COR-L47 (cell line): ENCODE measurements at places on chromosomes 7 and 10.

DNA sequence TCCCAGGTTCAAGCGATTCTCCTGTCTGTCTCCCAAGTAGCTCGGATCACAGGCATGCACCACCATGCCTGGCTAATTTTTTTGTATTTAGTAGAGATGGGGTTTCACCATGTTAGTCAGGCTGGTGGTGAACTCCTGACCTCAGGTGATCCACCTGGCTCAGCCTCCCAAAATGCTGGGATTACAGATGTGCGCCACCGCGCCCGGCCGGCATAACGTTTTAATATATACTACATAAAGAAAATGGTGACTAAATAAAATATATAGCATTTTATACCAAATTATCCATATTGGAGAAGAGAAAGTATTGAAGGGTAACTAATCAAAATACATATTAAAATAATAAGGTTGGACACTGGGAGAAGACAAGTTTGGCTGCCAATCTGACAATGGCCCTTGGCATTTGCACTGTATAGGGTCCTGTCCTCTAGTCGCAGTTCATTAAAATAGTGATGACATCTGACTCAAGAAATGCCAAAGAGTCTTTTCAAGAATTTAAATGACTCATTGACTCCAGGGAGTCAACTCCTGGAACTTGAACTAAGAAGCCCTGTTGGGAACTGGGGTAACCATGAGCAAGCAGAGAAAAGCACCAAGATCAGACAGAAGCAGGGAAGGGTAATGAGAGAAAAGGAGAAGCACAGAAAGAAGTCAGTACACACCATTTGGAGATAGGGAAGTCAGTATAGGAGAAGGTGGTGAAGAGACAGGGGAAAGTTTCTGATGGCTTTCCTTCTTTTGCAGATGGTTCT, 91.1 kb downstream of the CH25H start:
- no peak for DNase-seq

GRCh38 chr10:123446449-123447156, 219.6 kb upstream of the GPR26 start:
- no peak for DNase-seq

- no peak for DNase-seq
These were observed 422.8 kb downstream of the GLRX3 start for GRCh38 chr10:130558746-130559546.

GRCh38 chr7:98200364-98200763, 10.9 kb upstream of the BHLHA15 start:
- DNase-seq = no peak

- peak; percentile 54 for DNase-seq
These were observed 59.6 kb downstream of the RUNDC3B start for GRCh38 chr7:87687653-87688254.

DNA sequence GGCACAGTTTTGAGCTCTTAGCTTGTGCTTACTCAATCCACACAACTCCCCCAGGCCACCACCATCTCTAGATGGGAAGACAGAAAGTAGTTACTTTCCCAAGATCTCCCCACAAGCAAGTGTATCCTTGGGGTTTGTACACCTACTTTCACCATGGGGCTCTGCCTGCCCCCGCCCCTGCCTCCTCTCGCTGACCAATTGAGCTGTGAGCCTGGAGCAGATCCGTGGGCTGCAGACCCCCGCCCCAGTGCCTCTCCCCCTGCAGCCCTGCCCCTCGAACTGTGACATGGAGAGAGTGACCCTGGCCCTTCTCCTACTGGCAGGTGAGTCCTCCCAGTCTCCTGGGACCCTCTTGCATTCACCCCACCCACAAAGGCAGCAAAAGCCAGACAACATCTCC, 2.0 kb downstream of the FXYD4 start:
- DNase-seq = no peak

DNA sequence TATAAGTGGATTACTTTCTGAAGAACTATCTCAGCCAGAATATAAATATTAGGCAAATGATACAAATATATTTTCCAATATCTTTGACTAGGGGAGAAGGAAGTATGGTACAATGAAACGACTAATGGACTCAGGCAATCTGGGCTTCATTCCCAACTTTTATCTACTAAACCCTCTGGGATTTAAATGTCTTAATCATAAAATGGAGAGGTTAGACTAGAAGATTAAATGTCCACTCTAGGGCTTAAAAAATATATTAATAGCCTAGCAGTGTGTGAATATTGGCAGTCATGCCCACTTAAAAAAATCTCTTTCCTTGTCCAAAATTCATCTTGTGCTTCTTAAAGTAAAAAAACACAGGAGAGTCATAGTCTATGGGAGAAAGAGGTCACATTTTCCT, 98.3 kb downstream of the CTTNBP2 start:
- no peak for DNase-seq

- DNase-seq = no peak
These were observed 84.1 kb downstream of the CCSER2 start for GRCh38 chr10:84412482-84412881.

- no peak for DNase-seq
These were observed 128.0 kb upstream of the MTPN start for GRCh38 chr7:136105191-136105590.

DNA sequence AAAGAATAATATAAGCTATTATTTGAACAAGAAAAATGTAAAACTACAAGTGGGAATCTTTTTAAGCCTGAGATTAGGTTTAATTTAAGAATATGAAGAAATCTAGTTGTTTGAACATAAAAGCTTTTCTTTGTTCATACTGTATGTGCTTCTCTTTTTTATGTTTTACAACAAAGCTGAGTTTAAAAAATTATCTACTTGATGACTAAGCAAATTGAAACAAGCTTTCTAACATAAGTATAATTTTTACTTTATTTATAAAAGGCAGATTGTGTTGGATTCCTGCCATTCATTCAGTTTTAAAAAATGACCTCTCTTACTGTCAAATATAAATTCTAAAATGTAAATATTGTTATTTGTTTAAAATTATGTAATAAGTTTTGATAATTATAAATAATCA, 958.2 kb downstream of the DNAJB9 start:
- DNase-seq = no peak

DNA sequence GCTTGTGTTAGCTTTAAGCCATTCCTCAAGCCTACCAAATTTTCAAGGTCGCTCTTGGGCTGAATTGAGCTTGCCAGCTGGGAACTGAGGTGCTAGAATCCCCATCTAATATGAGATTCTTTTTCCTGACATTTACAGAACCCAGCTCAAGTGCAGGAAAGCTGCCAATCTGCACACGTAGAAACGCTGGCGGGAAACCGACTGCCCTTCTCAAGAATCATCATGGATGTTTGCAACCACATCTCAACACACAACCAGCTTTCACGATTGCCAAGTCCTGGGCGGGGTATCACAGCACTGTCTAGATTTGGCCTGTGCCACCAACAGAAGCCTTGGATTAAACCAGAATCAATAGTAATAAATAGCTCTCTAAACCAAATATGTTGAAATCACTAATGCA, 203.7 kb downstream of the DIP2C start:
- DNase-seq = no peak

GRCh38 chr10:125843603-125844329, 20.4 kb downstream of the BCCIP start:
- no peak for DNase-seq

GRCh38 chr7:38548605-38549004, 82.6 kb downstream of the AMPH start:
- no peak for DNase-seq

- no peak for DNase-seq
These were observed 36.4 kb upstream of the ELN start for GRCh38 chr7:73991522-73992100.

DNA sequence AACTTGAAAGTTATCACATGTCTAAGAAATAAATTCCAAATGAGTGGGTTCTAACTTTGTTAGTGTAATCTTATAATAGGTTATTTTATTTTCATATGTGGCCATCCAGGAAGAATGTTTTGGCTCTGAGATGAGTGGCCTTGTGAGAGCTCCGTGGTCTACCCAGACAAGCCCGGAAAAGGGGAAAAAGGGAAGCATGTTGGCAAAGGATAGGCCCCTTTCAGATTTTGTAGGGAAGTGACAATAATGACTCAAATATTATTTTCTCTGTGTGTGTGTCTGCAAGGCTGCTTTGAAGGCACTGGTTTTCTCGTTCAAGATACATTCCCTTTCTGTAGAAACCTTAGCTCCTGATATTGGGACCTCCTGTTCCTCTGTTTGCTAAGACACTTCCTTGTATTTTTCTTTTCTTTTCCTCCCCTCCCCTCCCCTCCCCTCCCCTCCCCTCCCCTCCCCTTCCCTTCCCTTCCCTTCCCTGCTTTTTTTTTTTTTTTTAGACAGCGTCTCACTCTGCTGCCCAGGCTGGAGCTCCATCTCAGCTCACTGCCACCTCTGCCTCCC, 240.8 kb downstream of the LRMDA start:
- DNase-seq = no peak

DNA sequence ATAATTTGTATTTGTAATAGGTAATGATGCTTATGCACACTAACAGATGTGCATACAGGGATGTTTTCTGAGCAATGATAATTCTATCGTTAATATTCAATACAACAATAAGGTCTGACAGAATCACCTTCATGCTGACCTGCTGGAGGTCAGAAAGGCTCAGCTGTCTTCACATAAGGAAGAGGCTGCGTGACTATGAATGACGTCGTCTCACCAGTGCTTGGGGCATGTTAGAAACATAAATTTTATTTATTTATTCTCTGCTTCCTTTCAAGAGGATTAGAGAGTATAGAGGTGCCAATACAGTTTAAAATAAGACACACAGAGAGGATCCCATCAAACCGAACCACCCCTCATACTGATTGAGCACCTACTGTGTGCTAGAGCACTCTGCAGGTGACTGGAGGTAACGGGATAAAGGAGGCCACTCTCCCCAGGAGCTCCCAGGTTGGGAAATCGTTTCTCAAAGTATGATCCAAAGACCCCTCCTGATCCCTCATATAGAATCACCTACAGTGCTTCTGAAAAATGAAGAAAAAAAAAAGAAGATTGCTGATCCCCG, 265.6 kb upstream of the NPVF start:
- DNase-seq = no peak

DNA sequence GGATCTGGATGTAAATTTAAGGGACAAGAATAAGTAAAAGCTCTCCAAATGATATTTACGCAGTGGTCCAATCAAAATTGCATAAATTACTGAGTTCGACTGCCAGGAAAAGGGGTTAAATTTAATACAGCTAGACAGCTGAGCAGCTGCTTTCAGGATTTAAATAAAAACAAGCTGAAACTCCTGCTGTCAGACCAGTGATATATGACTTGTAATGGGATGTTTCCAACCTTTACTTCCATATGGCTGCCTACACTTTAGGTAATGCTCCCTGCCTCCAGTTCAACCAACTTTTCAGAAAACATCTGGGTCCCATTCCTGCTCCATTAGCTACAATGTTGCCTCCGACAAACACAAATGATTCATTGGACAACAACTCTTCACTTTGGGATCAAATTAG, 326.3 kb upstream of the DGKB start:
- peak; percentile 3 for DNase-seq

- DNase-seq = no peak
These were observed 104.9 kb downstream of the DOCK4 start for GRCh38 chr7:112101201-112101846.

- DNase-seq = no peak
These were observed 19.3 kb upstream of the TSPAN13 start for GRCh38 chr7:16734148-16734726.

GRCh38 chr7:82729172-82730030, 285.8 kb upstream of the CACNA2D1 start:
- peak; percentile 17 for DNase-seq

- DNase-seq = no peak
These were observed 87.0 kb downstream of the IPMK start for GRCh38 chr10:58180666-58181065.

DNA sequence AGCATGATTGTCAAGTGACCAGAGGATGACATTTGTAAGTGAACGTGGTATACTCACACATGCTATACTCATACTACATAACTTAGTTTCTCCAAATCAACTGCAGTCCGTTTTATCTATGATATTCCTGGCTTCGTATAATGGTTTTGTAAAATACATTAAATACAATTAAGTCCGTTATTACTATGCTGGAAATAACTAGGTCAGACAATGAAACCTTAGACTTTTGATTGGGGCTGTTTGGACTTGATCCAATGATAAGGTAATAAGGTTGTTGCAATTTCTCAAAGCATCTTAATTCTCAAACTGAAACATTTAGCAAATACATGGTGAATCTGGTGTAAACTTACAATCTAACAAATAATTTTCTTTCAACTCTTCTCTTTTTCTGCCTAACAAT, 117.0 kb downstream of the TWIST1 start:
- DNase-seq = no peak

DNA sequence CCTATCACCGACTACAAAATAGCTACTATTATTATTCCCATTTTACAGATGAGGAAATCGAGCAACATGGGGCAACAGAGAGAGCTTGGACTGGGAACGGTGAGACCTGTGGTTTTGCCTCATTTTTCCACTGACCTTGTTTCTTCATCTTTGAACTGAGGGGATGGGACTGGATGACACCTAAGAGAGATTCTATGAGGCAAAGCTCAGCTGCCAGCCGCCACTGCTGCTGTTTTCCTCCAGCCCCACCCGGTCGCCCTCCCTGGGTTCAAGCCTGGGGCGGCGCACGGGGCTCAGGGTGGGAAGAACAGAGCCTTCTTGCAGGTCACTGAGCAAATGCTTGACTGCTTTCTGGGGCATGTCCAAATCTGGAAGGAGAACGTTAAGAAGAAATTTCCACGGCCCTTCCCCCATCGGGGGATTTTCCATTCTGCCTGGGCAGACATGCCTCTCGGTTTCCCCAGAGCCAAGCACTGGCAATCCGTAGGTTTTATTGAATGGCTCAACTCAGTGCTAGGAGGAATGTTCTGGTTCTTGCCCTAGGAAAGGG, 12.3 kb downstream of the DDIT4 start:
- DNase-seq = no peak

DNA sequence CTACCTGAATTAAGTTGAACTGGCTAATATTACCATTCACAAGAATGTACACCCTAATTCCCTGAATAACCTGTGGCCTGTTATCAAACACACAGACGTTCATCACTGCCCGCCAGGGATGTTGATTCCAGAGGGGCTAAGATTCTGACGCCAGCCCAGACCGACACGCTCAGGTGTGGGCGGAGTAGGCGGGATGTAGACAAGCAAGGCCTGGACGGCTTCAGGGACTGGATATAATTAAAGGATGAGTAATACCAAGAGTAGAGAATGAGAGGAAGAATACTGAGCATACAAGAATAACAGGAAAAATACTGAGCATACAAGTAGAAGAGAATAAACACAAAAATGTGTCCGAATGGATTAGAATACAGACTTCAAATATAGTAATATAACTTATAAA, 29.0 kb downstream of the CUBN start:
- no peak for DNase-seq

DNA sequence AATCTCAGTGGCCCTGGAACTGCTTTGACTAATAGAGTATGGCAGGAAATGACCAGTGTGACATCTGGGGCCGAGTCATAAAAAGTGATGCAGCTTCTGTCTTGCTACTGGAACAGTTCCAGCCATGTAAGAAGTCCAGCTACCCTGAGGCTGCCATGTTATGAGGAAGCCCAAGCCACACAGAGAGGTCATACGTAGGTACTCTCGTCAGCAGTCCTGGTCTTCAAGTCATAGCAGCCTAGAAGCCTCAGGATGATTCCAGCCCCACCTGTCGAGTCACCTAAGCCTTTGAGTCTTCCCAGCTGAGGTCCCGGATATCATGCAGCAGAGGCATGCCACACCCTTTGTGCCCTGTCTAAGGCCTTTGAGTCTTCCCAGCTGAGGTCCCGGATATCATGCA, 92.1 kb downstream of the PPP1R3C start:
- DNase-seq = no peak

GRCh38 chr10:6813856-6814255, 233.8 kb upstream of the PRKCQ start:
- DNase-seq = no peak

GRCh38 chr7:127901895-127902703, 129.1 kb downstream of the LRRC4 start:
- no peak for DNase-seq
